Stimulated activated CD4-positive, alpha-beta T cell treated with anti-CD3 and anti-CD28 coated beads, Interleukin-1b, Interleukin-23, amount 100 ng/mL, for 4 hours (primary cell): ENCODE measurements at places on chromosomes 2 and 18.

GRCh38 chr2:47034973-47035609 lies 119.5 kb upstream of the MCFD2 start:
- no peak for DNase-seq

- DNase-seq = no peak
These were observed 3.4 kb upstream of the ATP9B start for GRCh38 chr18:79065802-79066201.

- no peak for DNase-seq
These were observed 172.2 kb upstream of the HAAO start for GRCh38 chr2:42964439-42965083.

DNA sequence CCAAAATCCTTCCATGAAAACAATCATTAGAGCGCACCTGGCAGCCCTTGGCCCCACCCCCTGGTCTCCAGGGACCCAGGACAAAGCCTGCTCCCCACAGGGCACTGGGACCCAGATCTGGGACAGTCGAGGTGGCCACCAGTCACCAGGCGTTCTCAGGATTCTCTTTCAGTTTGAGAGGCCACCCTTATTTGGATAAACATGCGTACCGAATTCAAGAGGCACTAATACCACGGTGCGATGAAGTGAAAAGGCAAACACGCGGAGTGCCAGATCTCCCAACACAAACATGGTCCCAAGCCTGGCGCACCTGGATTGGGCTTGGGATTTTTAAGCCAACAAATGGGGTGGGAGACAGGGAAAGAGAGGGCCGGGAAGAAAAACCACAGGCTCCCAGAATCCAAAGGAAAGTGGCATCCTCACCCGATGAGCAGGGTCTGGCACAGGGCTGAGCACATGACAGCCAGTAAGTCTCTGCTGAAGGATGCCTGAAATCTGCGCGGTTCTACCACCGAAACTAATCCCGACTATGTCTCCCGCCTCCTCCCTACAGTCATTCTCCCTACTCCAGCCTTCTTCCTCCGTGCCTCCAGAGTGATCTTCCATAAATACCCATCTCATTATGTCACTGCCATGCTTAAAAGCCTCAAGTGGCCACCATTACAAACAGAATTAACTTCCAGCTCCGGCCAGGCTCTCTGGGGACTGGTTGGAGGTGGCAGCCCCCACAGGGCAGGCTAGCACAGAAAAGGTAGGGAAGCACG lies 60.9 kb upstream of the KLHL29 start:
- no peak for DNase-seq

DNA sequence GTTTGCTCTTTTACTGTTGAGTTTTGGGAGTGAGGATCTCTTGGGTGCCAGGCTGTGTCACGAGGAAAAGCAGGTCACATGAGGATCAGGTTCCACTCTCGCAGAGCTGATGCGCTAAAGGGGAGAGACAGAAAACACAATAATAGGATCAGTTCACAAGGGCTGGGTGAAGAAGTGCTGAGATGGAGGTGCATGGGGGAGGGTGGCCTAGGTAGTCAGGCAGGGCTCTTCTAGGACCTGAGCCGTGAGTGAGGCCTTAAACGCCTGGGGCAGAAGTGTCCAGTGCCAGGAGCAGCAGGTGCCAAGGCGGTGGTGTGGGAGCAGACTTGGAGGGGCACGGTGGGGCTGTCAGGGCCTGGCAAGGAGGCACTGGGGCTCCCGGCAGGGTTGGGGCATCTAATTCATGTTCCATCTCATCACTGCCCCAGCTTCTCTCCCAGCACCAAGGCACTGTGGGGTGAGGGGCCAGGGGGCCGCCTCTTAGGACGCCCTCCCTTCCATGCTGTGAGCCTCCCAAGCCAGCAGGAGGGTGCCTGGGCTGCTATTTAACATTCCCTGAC lies 9.3 kb downstream of the KCNIP3 start:
- DNase-seq = no peak

- no peak for DNase-seq
These were observed 188.7 kb upstream of the COL3A1 start for GRCh38 chr2:188785490-188785889.

- no peak for DNase-seq
These were observed 21.0 kb upstream of the SEMA4C start for GRCh38 chr2:96890726-96891385.

- DNase-seq = no peak
These were observed 81.3 kb downstream of the CLHC1 start for GRCh38 chr2:55150834-55151233.

DNA sequence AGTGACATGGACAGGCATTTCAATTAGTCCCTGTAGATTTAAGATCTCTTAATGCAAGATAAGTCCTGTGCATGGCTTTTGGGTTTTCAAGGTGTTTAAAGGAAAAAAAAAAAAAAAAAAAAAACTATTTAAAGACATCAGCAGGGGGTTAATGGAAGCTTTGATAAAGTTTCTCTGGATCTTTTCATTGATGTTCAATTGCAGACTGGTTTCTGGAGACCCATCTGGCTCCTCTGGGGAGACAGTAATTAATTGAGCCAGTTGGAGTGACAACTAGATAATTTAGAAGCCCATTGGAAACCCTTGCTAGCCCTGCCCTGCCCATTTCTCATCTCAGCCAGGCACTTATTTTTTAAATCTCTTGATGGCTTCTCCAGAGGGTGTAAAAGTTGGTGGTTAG lies 98.7 kb downstream of the EPHA4 start:
- no peak for DNase-seq

DNA sequence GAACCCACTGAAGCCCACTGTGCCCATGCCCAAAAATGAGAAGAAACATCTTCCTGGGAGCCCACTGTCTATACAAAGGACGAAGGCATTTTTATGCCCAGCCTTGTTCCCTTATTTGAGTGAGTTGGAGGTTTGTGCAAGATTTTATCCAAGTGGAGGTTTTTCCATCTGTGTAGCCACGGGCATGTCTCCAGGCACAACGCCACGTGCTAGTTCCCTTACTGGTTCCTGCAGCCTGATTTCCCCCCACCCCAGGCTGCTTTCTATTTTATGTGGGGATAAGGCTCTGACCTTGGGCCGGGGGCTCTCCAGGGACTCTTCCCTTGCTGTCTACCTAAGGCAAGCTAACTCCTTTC lies 22.2 kb upstream of the TXNL4A start:
- no peak for DNase-seq

DNA sequence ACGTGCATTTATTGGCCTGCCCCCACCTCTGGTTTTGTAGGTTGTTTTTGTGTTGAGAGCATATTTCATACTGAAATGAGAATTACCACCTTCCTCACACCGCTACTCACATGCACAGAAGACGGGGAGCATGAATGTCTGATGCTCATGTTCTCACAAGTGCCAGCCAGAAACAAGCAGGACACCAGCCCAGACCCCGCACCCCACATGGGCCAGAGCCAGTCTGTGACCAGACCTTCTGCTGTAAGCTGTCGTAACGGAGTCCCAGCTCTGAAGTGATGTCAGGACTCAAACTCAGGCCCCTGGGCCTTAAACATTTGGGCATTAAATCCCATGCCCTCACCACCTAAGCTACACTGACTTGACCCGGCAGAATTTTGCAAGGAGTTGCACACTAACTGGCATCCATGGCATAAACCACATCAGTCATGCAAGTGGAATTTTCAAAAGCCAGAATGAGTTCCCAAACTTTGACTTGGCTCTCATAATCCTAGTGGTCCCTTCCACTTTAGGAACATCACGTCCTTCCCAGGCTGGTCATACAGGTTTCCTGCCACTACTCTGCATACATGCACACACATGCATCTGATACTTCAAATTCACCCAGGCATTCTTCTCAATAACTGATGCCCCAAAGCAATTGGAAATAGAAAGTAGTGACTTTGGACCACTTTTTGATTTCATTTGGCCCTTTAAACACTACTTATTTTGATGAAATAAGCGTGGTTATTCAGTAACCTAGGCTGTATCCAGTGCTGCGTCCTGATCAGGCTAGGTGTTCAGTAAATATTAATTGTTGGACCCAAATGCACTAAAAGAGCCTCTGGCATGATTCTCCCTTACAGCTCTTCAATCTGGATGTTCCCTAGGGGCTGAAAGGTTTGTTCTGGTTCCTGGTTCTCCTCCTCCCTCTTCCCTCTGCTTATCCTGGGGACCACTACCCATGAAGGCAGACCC lies 223.1 kb upstream of the ID2 start:
- DNase-seq = no peak

DNA sequence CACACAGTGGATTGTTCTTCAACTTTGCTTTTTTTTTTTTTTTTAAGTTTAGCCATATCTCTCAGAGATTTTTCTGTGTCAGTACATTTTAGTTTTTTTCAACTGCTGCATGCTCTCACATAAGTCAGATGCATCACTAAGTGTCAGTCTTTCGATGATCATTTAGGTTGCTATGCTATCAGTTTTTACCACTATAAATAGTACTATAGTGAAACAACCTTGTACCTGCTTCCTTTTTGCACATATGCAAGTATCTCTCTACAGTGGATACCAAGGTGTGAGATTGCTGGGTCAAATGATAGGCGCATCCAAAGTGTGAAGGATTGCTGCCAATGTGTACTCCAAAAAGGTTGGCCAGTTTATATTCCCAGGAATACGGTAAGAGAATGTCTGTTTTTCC lies 33.5 kb upstream of the MAP4K3 start:
- no peak for DNase-seq

- DNase-seq = no peak
These were observed 14.1 kb downstream of the KLF11 start for GRCh38 chr2:10057231-10058107.

DNA sequence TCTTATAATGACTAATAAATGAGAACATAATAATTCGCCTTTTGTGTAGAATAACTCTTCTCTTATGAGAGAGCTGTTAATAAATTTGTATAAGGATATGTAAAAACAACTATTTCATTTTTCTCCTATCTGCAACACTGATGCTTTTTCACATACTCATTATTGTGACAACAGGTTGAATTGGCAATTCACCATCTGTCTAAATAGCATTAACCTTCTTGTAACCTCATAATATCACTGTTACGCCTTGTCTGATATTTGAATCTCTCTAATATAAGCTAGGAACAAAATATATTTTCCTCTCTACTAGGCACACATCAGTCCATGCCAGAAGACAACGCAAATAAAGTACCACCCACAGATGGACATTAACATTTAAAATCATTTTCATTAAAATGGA lies 938.9 kb downstream of the CPS1 start:
- no peak for DNase-seq

DNA sequence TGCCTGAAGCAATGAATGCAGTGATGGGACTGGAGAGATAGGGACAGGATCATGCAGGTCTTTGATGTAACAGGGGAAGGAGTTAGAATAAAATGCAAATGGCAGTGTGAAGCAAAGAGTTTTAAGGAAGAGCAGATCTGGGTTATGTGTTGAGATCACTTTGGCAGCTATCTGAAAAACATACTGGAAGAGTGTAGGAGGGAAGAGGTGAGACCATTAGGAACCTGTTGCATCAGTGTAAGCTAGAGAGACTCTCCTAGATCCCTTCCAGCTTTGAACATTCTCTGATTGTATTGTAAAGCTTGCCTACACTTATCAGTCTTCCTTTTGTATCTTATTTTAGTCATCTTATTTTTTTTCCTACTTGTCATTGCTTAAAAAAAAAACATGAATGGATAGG lies 10.5 kb downstream of the ACVR2A start:
- DNase-seq = no peak

GRCh38 chr2:170715932-170716777 lies 1.0 kb downstream of the SP5 start:
- DNase-seq = no peak

- DNase-seq = no peak
These were observed 28.0 kb upstream of the EFEMP1 start for GRCh38 chr2:55951533-55951932.

DNA sequence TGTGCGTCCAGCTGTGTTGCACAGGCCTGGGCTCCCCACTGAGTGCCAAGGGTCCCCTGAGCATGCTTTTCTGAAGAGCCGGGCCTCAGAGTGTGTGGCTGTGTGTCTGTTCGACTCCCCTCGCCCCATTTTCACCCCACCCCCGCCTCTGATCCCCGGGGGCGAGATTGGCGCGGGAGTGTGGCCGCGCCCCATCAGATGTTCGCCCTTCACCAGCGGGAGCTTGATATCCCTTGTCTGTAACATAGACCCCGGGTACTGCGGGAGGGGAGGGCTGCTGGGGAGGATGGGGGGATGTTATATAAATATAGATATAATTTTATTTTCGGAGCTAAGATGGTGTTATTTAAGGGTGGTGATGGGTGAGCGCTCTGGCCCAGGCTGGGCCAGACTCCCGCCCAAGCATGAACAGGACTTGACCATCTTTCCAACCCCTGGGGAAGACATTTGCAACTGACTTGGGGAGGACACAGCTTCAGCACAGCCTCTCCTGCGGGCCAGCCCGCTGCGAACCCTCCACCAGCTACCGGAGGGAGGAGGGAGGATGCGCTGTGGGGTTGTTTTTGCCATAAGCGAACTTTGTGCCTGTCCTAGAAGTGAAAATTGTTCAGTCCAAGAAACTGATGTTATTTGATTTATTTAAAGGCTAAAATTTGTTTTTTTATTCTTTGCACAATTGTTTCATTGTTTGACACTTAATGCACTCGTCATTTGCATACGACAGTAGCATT lies 1.5 kb downstream of the RHOB start:
- DNase-seq = no peak

DNA sequence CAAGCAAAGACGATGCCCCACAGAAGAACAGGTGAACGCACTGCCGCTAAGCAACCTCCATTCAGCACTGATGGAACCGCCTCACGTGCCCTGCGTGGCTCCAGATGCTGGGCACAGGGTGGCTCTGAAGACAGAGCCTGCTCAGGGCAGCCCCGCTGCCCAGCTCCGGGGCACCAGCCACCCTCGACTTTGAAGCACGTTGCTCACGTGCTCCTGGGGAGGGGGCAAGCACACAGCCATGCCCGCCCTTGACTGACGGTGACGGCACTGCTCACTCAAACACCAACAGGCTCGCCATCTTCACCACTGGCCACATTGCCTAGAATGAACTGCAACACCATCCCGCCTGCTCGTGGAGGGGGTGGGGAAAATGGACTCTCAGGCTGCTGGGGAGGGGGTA lies 251.3 kb downstream of the HDAC4 start:
- no peak for DNase-seq

DNA sequence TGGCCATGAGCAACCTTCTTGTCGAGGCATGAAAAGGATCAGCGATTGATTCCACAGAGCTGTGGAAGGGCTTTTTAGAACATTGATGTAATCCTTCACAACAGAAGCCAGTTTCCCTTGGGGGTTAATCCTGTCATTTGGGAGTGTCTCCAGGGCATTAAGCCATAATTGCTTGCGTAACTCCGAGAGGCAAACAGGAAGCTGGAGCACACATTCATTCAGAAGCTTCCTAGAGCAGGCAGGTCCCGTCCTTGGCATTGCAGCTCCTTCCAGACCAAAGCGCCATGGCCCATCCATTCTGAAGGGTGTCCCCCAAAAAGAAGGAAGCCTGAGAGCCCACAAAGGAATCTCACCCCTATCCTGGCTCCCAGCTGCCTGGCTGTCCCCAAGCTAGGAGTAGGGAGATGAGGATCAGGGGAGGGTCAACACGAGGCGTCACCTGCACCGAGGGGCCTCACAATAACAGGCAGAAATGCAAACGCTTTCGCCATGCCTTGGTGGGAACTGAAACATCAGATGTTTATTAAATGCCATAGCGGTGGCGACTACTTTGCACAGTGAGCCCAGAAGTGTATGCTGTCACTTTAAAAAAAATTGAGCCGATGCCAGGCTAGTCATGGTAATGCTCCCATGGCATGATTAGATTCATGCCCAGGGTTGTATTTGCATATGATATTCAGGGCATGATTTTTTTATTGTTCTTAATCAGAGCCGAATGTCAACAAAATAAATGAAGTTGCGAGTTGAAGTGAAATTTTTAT lies 339.4 kb downstream of the BCL11A start:
- no peak for DNase-seq

GRCh38 chr2:155748131-155748530 lies 584.4 kb downstream of the NR4A2 start:
- no peak for DNase-seq

- DNase-seq = no peak
These were observed 55.0 kb downstream of the ARHGAP25 start for GRCh38 chr2:68789603-68790002.
